WTC11 (cell line): ENCODE measurements at places on chromosomes 12 and 14. TPM values are rescaled to one million over a fixed set of nuclear protein-coding genes. Genes with fewer than 3 reads are reported as not detected.

The TMX1 gene
- total RNA-seq: 40.9 to 43.2 TPM (median 42.6 TPM) in 3 replicates

The HOXC13 gene
- 0.09 TPM in 1 of 3 replicates, not detected in the others for total RNA-seq

The STAC3 gene
- total RNA-seq: 3.2 to 3.4 TPM (median 3.3 TPM) in 3 replicates

The CACNA1C gene
- total RNA-seq: 1.7 to 2.2 TPM (median 2.1 TPM) in 3 replicates

The EIF2S3B gene
- 0.55 to 1.0 TPM (median 0.69 TPM) in 3 replicates for total RNA-seq
